ENCODE measurements at places on chromosomes 1 and 21.
A peak's percentile ranks its signal among the peaks of the same experiment; 100 is the strongest.

GRCh38 chr1:13728091-13728715 is 28.2 kb downstream of the PRDM2 start:
- no peak for DNase-seq
- no peaks in the 10 kb centered on the region for H3K27me3 ChIP-seq
- no peaks in the 10 kb centered on the region for H3K36me3 ChIP-seq
- no peak overlapping the region for H3K27ac ChIP-seq
- H3K4me1 ChIP-seq, result no peaks in the 10 kb centered on the region
- no peak overlapping the region for H3K4me3 ChIP-seq

DNA sequence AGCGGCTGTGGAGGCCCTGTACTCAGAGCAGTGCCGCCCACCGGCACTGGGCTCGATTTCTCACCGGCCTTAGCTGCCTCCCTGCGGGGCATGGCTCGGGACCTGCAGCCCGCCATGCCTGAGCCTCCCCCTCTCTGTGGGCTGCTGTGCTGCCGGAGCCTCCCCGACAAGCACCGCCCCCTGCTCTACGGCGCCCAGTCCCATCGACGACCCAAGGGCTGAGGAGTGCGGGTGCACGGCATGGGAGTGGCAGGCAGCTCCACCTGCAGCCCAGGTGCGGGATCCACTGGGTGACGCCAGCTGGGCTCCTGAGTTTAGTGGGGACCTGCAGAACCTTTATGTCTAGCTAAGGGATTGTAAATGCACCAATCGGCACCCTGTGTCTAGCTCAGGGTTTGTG is 5.2 kb upstream of the SOD1 start:
- no peaks in the 10 kb centered on the region for H3K27me3 ChIP-seq
- DNase-seq, result no peak
- no peaks in the 10 kb centered on the region for H3K4me1 ChIP-seq
- H3K36me3 ChIP-seq, result no peaks in the 10 kb centered on the region
- no peak overlapping the region for H3K4me3 ChIP-seq
- H3K27ac ChIP-seq, result no peak overlapping the region

GRCh38 chr1:81672766-81673165 is 128.0 kb upstream of the ADGRL2 start:
- no peak overlapping the region for H3K27ac ChIP-seq
- no peaks in the 10 kb centered on the region for H3K36me3 ChIP-seq
- no peak overlapping the region for H3K4me3 ChIP-seq
- H3K4me1 ChIP-seq, result no peaks in the 10 kb centered on the region
- DNase-seq, result no peak

GRCh38 chr1:233057836-233058235 is 107.4 kb downstream of the NTPCR start:
- H3K4me3 ChIP-seq, result no peak overlapping the region
- H3K4me1 ChIP-seq, result no peaks in the 10 kb centered on the region
- no peaks in the 10 kb centered on the region for H3K27me3 ChIP-seq
- DNase-seq, result no peak

- H3K27ac ChIP-seq, result no peak overlapping the region
- no peaks in the 10 kb centered on the region for H3K36me3 ChIP-seq
- no peak overlapping the region for H3K4me3 ChIP-seq
- H3K27me3 ChIP-seq, result no peaks in the 10 kb centered on the region
- DNase-seq, result no peak
These were observed 112.8 kb downstream of the DHRS3 start for GRCh38 chr1:12505231-12505630.

DNA sequence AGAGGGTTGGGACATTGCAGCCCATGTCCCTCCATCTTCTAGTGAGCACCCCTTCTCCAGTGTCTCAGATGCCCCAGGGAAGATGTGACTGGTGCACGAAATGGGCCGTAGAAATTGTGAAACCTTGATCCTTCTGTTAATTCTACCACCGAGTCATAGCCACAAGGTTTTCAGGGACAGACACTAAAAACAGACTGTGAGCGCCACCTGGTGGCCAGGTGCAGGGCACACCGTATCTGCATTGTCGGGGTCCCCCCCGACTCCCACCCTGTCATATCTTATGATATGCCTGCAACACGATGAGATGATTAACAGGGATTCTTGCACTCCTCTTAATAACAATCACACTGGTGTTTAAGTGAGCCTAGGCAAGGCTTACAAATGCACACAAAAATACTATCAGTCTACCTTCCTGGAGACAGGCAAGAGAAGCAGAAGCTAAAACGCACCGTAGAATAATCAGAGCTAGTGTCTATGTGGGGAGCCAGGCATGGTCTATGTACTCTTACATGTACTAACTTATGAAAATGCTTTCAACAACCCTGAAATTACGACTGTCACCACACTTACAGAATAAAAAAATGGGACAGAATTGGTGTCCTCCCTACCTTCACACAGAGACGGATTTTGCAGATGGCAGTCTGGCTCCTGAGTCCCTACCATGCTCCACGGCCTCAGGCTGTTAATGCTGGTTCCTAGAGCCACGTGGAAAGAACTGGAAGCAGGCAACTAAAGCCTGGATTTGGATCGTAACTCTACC is 57.9 kb downstream of the FHAD1 start:
- peak; percentile 85 for DNase-seq
- no peaks in the 10 kb centered on the region for H3K36me3 ChIP-seq
- no peak overlapping the region for H3K27ac ChIP-seq
- H3K4me1 ChIP-seq, result peaks cover 11% of the 10 kb centered on the region

DNA sequence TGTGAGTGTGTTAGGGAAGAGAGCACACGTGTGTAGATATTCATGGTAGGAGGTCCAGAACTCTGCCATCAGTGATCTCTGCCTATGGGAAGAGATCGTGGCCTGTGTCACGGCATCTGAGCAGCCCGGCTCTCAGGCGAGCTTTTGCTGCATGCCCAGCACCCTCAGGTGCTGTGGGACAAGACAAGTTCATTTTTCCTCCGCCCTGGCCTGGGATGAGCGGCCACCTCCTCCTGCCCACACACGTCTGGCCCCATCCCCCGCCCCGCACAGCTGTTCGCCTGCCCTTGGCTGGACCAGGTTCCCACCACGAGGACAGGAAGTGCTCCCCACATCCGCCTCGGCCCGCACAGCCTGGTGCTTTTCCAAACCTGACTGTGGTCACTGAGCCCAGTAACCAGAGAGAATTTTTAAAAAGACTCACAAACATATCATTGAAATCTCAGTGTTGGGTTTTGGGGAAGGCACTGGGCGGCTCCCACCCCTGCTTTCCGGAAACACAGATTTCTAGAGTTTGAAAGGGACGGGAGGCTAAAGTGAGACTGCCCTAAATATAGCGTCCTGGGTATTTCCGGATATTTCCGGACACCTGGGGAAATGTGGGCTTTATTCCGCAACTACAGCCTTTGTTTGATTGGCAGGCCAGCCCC is 18.0 kb downstream of the BMP8A start:
- H3K27me3 ChIP-seq, result no peaks in the 10 kb centered on the region
- DNase-seq, result no peak
- no peak overlapping the region for H3K27ac ChIP-seq
- no peak overlapping the region for H3K4me3 ChIP-seq

DNA sequence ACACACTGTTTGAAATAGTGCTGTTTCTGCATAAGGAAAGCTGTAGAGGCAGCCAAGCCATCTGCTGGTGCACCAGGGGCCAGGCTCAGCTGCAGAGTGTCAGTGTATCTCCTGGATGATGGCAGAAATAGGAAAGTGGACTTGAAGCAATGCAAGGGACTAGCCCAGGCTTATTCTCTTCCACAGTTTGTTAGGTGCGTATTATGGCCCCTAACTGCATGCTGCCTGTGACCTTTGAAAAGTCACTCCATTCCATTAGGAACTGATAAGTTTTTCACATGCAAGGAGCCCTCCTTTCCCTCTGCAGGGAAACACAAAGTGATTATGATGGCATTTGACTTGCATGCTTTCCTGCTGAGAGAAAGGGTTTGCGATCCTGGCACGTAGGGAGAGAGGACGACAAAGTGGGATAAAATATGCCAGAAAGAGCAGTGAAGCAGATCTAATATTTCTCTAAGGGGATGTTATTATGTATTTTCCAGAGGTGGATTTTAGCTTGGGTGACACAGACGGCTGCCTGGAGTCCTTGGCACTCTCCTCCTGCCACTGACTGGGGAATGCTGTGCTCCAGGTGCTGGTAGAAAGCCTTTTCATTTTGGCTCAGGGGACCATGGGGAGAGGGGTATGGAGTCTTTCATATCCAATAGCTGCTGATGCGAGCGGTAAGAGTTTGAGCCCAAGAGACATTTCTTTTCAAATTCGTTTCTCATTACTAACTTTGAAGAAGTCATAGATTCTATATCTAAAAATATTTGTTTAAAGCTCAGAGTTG is 402.1 kb upstream of the B3GALT2 start:
- H3K27ac ChIP-seq, result no peak overlapping the region
- H3K27me3 ChIP-seq, result no peaks in the 10 kb centered on the region
- peak; percentile 23 for DNase-seq
- H3K4me1 ChIP-seq, result peaks cover 8% of the 10 kb centered on the region
- no peak overlapping the region for H3K4me3 ChIP-seq
- no peaks in the 10 kb centered on the region for H3K36me3 ChIP-seq
